ENCODE measurements at places on chromosomes 1 and 21.
A peak's percentile ranks its signal among the peaks of the same experiment; 100 is the strongest.

GRCh38 chr1:51907079-51907702, 28.7 kb upstream of the NRDC start:
- DNase-seq: no peak

DNA sequence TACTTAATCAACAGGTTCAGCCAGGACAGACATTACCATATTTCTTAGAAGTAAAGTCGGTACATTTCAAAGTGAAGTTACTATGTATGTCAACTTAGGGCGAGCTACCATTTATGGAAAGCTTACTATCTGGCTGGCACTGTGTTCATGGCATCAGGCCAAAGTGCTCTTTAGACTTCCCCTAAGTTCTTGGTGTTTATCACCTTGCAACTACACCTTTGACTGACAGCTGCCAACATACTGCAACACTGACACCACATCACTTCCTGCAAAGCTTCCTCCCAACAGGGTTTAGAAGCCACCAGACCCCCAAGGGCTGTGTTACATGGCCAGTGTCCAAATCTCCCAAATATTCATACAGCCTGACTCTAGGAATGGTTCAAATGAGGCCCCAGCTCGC, 61.0 kb downstream of the TIAM1 start:
- DNase-seq: no peak

DNA sequence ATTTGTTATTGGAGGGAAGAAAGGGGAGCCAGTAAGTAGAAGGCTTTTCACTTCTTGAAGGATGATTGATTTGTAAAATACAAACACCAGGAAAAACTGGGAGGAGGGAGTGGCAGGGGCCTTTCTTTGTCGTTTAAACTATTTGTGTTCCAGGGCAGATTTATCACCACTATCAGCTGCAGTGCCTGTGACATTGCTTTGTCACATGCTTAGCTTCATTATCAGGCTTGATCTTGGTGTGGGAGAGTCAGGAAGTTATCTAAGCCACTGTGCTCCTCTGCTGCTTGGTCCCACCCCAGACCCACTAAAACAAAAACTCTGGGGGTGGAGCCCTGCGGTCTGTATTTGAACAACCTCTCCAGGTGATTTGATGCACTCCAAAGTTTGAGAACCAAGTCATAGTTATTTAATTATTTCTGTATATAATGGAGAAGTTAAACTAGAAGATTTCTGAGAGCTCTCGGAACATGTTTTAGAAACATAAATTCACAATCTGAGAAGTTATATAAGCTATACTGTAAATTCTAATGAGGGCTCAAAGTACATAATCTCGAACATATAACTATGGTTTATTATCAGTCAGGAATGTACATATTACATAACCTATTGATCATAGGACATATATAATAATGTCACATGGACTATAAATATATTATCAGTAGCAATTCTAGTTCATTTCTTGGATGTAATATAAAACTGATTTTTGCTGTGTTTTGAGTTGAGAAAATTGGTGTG, 87.9 kb downstream of the CDC14A start:
- no peak for DNase-seq

- peak; percentile 18 for DNase-seq
These were observed 91.9 kb upstream of the IRF2BP2 start for GRCh38 chr1:234701737-234702341.

DNA sequence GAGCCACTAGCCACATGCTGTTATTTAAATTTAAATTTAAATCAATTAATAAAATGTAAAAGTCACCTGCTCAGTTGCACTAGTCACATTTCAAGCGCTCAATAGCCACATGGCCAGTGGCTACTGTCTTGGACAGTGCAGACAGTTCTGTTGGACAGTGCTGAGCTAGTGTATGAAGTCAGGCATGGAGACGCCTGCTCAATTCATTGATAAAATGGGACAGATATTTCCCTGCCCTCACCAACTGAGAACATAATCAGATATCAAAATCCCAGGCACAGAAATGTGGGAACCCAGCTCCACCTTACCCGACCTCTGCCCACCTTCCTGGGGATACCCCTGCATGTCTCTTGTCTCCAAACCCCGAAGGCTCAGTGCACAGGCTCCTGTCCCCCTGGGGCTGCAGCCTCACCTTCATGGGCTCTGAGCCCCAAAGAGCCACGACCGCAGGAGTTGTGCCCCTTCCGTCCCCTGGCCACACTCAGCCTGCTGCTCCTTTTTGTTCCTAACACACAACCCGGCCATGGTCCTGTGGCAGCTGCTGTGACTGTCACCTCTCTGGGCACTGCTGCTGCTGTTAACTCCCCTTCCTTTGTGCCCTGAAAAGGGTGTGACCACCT, 63.5 kb downstream of the TCP10L start:
- no peak for DNase-seq

Measured in left lobe of liver (tissue), 2 donors.